HS-27A (cell line): ENCODE measurements at places on chromosomes 6 and 20.

DNA sequence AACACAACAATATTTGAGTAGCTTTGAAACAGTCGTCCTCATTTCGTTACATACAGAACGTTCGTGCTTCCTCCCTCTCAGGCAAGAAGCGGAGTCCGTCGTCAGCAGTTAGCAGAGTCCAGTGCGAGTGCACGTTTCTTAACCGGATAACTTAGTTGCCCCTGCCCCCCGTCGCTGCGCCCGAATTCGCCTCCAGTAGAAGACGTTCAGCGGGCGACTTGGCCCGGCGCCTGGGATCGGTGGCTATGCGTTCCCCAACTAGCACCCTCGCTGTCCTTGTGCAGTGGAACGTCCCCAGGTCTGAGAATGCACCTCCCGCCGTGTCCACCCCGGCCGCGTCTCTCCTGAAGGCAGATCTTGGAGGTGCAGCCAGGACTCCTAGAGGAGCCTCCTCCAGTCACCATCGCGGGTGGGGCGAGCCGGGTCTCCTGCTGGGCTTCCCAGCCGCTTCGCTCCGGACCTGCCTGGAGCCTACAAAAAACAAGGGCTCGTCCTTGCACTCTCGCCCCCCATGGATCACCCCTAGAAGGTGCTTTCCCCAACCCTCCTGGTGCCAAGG is 910 bp upstream of the PCSK2 start:
- no peak for DNase-seq

DNA sequence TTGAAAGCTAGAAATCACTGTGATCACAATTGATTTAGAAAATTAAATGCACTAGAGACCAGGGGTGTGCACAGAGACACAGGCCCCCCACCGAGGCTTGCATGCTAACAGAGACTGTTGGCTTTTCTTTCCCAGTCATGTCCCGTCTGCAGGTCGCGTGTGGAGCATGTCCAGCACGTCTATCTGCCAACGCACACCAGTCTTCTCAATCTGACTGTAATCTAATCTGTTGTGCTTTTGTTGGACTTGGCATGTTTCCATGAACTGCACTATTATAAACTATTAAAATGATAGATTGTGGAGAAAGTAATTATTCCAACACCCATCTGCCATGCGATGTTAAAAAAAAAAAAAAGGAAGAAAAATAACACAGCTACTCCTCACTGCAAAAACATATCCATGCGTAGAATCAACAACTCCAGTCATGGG is 17.7 kb downstream of the MYLIP start:
- no peak for DNase-seq

- DNase-seq: no peak
These were observed 21.5 kb upstream of the PPP1R3G start for GRCh38 chr6:5063617-5064016.

DNA sequence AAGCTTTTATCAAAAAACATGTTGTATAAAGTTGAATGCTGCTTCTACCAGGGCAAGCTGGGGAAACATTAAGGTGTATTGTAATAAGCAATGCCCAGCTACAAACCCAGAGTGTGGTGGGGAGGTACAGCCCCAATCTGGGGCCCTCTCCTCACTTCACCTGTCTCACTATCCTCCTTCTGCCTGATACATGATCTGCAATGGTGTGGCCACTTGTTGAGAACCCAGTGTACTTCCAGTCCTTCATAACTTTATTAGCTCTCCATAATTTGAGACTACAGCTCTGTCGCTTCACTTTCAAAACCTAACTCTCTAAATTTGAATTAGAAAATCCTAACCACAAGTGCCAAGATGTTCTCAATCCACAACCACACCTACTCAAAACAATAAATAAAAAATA is 84.9 kb downstream of the EPB41L2 start:
- DNase-seq: no peak

GRCh38 chr6:111114482-111114881 is 27.2 kb downstream of the SLC16A10 start:
- no peak for DNase-seq

DNA sequence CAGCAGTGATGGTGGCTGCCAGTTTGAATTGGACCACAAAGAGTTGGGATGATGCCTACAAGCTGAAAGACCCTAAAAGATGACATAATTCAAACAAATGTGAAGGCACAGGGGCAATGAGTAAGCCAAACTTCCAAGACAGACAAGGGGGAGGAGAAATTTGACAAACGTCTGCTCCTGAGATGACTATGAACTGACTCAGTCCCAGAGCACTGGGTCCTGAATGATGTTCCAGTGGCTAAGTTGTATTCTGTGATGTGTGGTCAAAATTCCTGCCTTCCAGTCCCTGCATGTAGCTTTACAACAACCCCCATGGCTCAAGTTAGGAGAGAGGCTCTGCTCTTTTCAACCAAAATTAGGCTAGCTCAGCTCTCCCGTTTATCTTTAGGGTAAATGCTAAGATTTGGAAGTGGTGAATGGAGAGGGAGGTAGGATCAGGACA is 86.1 kb upstream of the SIRPA start:
- DNase-seq: peak; percentile 93

- no peak for DNase-seq
These were observed 204.6 kb upstream of the HEY2 start for GRCh38 chr6:125544819-125545218.
